AG08396 (cell line): ENCODE measurements at places on chromosomes 12 and 14.

DNA sequence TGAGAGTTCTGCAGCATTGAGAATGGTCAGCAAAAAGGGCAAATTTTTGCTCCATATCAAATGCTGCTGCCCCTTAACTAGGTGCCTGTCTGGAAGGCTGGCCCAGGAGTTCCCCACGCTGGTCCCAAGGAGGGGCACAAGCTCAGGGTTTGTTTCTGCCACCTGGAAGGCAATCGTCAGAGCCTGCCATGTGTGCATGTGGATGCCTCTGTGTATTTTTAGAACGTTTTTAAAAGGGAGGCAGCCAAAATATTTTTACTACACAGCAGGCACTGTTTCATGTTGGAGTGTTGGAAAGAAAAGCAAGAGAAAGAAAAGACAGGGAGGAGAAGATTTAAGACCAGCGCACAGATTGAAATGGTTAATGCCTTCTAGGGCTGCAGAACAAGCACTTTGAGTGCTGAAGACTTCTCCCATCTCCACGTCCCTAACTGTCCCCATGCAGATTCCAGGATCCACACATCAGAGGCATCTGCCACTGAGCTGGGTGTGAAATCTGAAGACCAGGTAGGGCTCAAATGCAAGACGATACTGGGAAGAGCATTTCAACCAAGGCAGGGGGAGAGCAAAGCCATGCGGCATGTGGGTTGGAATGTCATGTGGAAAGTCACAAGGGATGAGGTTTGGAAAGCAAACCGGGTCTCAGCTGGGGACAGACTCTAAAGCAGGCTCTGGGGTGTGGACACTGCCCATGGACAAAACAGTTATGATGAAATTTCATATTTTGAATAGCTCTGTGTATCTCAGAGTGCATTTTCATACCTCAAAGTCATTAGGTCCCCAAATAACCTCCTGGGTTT, 557.2 kb downstream of the BCL11B start:
- DNase-seq = no peak

- peak; percentile 59 for DNase-seq
Measured at GRCh38 chr14:24317141-24317928, 6.0 kb downstream of the LTB4R start.

- no peak for DNase-seq
Measured at GRCh38 chr12:93788853-93789252, 111.7 kb downstream of the CRADD start.

DNA sequence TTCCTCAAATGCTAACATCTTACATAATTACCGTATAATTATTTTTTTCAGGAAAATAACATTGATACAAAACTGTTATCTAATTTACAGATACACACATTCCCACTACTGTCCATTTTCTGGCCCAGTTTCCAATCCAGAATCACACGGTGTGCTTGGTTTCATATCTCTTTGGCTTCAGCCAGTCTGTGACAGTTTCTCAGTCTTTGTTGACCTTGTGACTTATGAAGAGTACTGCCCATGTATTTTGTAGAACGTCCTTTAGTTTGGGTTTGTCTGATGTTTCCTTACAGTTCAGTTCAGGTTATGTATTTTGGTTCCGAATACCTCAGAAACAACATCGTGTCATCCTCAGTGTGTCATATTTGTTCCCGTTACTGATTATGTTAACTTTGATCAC, 16.2 kb downstream of the RXYLT1 start:
- no peak for DNase-seq

GRCh38 chr12:23855813-23856212, 93.7 kb downstream of the SOX5 start:
- DNase-seq = no peak

- no peak for DNase-seq
Measured at GRCh38 chr12:29732191-29732590, 51.6 kb downstream of the TMTC1 start.

DNA sequence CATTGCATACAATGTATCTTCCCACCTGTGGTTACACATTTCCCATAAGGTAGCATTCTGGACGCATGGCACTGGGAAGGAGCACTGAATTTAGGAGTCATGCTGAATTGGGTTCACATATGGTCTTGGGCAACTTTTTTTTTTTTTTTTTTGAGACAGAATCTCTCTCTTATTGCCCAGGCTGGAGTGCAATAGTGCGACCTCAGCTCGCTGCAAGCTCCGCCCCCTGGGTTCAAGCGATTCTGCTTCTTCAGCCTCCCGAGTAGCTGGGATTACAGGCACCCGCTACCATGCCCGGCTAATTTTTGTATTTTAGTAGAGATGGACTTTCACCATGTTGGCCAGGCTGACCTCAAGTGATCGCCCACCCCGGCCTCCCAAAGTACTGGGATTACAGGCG, 13.3 kb downstream of the DIP2B start:
- no peak for DNase-seq

DNA sequence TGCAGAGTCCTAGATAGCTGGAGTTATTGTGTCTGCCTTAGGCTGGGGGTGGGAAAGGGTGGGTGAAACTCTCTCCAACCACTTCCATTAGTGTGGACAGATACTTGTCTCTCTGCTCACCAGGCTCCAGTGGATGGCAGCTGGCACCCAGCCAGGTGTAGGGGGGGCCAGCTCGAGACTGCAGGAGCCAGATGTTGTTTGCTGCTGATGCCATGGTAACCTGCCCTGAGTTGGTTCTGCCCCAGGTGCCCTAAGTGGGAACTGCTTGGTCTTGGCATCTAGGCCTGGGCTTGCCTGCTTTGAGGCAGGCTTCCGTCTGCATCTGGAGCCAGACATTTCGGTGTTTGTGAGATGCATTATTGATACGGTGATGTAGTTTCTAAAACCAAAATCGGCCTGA, 82.2 kb downstream of the ADCK1 start:
- no peak for DNase-seq

DNA sequence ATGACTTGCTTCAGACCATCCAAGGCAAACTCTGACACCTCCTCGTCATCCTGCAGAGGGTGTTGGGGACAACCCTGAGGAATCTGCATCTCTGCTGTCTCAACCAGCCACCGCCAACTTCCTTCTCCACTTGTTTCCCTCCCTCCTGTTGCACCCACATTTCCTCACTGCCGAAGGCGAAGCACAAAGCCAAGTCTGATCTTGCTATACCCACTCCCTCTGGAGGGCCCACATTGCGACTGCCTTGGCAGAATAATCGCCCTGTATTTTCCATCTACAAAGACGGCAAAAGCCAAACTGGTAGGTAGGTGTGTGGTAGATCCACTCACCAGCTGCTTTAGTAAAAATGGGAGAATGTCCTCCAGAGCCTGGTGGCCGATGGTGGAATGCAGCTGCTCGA, 21.8 kb upstream of the RAB35 start:
- DNase-seq = no peak

GRCh38 chr12:61998791-61999190, 261.4 kb upstream of the USP15 start:
- DNase-seq = no peak
